ENCODE measurements at places on chromosomes 16 and 17.

GRCh38 chr17:3544365-3544764 lies 13.2 kb downstream of the TRPV3 start:
- DNase-seq = no peak

DNA sequence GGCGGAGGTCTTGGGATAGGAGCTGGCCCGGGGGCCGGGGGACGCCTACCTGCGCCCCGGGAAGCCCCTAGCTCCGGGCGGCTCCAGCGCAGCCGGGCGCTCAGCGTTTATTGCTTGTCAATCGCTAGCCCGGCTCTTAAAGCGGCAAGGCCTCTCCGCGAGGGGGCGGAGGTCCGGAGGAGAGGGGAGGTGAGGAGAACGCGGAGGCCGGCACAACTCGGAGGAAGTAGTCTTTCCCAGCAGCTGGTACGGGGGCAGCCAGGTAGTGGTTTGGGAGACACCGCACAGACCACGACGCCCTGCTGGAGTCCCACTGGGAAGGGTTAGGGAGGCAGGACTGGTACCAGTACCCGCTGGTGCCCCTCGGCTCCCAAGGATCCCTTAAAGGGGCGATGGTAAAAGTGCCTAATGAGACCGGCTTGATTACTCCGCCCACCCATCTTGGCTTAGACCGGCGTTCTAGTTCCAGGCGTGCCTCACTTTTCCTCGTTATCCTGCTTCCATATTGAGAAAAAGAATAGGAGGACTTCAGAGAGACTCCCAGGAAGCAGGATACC lies at the start of gene MPP2:
Gene MPP2 (minus strand): TSS at position 112 of the 557 bp plus-strand sequence. CDS start 3,076 bp downstream, outside the sequence.
- peak; percentile 64 for DNase-seq

DNA sequence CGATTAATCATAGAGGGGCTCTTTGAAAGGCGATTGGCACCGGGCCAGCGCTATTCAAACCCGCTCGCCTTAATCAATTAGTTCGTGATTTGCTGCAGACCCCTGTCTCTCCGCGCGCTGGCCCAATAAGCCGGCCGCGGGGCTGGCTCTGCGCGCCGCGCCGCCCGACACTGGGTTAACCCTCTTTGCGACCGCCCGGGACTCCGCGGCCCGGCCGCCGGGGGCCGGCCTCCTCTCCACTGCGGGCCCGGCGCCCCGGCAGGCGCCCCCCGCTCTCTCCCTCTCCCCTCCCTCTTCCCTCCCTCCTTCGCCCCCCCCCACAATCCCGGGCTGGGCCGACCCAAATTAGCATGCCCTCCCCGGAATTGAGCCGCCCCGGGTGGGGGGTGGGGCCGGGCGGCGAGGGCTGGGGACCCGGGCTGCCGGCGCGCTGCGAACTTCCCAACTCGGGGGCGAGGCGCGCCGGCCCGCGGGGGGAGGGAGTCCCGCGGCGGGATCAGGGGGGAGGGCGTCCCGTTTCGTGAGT lies 428 bp upstream of the SALL1 start:
- no peak for DNase-seq

GRCh38 chr17:77287432-77288068 lies 146.8 kb downstream of the SEC14L1 start:
- DNase-seq = no peak

DNA sequence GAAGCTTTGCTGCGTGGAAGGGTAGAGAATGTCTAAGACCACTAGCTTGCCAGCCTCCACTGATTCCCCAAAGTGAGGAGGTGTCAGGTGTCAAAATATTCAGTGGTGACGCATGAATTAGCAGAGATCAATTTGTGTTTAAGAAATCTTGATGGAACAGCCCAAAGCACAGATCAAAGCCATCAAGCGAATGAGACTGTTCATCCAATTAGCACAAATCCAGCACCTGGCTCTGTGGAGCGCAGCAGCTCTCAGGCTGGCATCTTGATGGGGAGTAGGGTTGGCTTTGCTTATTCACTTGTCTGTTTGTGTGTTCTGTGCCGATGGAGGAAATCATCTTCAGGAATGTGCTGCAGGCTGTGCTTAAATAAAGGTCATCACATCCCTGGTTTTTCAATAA lies 456.8 kb upstream of the CCL2 start:
- DNase-seq = no peak

- DNase-seq = peak; percentile 40
These were observed 28.8 kb downstream of the MSI2 start for GRCh38 chr17:57284984-57285646.

- no peak for DNase-seq
These were observed 56.7 kb upstream of the C17orf78 start for GRCh38 chr17:37318931-37319594.

GRCh38 chr16:14172200-14172809 lies 101.2 kb downstream of the MRTFB start:
- DNase-seq = no peak
